ENCODE measurements at places on chromosomes 2 and 18. TPM values are rescaled to one million over a fixed set of nuclear protein-coding genes. Genes with fewer than 3 reads are reported as not detected.

SNORC gene
- 0.25 TPM for total RNA-seq

- no peak for DNase-seq
Observed at GRCh38 chr2:210337159-210337558, 22.2 kb upstream of the MYL1 start.

DNA sequence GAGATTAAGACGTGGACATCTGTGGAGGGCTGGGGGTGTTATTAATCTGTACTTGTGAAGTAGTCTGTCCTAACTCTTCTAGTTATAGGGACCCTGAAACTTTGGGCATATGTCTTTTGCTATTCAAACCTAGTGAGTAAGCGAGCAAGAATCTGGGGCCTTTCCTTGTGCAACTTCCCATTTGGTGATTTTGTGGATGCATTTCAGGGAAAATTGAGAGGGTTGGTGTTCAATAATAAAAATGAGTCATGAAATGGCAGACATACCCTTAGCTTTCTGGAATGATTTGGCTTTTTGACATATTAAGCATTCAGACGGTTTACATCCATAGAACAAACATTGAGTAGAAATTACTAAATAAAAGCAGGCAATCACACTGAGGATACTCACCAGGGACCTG, 17.0 kb downstream of the COL4A4 start:
- no peak for DNase-seq

- no peak for DNase-seq
Observed at GRCh38 chr18:54075689-54076088, 148.8 kb downstream of the MBD2 start.

- DNase-seq: no peak
Observed at GRCh38 chr2:70733646-70734180, 34.3 kb downstream of the ADD2 start.

DNA sequence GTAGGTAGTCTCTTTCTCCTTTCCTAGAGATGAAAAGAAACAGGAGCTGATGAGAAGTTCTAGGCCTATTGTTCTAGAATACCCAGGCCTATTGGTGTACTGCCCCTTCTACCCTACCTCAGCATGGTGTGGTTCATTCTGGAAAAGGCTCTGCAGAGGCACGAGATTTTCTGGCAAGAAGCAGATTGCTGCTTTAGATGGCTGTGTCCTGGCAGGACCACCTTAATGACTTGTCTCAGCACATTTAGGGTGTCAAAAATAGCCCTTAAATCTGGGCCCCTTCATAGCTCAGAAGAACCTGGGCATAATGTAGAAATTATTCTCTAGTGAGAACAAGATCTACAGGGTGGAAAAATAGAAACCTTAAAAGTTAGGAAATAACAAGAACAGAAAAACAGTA, 87.9 kb downstream of the BCL2L11 start:
- no peak for DNase-seq

DNA sequence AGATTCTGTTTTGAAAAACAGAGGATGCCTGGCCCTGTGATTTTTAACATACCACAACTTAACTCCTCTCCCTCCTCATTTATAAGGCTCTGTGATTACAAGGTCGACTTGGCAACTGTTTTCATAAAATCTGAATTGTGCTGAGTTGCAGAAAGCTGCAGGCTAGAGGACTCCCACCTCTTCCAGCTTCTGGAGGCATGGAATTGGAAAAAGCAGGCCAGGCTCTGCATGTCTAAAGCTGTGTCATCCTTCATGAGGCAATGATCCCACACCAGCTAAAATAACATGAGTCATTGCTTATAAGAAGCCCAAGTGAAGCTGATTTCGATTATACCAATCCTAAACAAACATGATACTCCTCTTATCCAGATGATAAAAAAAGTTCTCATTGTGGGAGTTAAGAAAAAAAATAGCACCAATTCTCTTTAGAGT, 11.7 kb downstream of the ARHGAP28 start:
- DNase-seq: no peak

DNA sequence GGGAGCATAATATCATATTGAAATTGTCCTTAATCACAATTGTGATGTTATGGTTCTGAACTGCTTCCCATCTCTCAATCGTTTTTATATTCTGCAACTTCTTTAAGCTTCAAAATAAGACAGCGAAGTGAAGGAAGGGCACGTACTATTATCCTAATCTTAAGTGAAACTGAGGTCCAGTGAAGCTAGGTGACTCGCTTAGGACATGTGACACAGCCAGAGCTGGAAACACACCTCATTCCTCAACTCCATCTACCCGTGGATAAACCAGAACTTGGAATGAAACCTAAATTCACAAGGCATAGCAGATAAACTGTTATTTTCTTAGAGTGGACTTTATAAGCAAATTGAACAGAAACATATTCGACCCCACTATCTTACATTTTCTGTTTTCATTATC, 191.2 kb upstream of the PXDN start:
- no peak for DNase-seq

DNA sequence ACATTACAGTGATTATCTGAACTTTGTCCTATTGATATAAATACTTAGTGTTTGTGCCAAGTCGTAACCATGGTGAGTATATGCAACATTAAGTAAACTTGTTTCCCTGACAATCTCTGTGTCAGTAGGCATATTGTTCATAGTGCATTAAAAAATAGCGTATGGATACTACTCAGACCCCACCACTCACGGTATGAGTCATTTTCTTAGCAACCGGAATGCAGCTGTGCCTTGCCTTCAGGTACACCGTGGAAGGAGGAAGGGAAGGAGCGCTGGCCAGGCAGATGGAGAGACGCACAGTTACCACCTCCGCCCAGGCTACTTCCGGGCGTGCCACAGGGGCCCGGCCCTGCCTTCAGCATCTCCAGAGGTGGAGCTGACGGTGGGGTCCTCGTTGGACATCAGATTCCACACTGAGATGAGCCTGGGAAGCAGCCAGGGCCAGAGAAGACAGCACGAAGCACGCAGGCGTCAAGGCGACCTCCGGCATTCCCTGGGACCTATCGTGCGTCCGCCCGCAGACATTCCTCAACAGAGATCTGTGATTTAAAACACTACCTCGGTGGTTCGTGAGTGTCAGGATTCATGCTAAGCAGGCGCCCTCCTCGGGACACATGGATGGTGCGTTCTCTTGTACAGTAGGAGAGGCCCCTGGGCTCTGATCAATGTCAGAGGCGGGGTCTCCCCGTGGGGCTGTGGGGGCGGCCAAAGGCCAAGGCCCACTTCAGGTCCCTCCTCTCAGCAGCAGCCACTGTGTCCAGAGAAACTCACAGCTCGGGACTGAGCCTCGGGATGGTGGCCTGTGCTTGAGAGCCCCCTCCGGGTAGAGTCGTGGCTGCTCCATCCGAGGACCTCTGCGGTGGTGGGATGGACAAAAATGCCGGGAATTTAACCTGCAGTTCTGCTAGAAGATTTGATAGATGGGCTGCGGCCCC, 82.2 kb upstream of the HDAC4 start:
- no peak for DNase-seq

- DNase-seq: no peak
Observed at GRCh38 chr2:146992057-146992456, 852.8 kb upstream of the ACVR2A start.

DNA sequence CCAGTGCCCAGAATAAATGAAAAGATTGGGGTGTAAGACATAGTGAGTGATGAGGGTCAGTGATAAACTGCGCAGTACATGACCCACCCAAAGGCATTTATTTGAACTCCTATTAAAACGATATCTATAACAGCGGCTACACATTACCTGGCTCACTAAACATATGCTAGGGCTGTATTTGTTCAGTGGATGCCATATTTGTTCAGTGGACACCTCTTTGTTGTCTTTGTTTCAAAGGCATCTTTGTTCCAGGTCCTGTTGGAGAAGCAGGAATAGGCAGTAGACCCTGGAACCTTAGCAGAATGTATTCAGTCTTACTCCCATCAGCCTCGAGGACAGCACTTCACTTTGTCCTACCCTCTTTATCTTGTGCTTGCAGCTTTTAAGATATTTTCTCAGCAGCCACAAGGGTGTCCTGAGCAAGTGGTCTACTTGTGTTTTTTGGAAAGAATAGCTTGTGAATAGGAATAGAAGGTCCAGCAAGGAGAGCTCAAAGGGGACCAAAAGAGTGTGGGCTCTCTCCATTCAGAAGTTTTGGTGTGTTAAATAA, 650.8 kb upstream of the FANCL start:
- no peak for DNase-seq

FAM228A gene
- 3.6 TPM for total RNA-seq

GRCh38 chr18:53541924-53542323, 682.5 kb downstream of the MBD2 start:
- no peak for DNase-seq

- no peak for DNase-seq
Observed at GRCh38 chr2:102139851-102140250, 2.7 kb upstream of the IL1R1 start.

GRCh38 chr2:217669831-217670230, 333.0 kb downstream of the TNS1 start:
- no peak for DNase-seq

DNA sequence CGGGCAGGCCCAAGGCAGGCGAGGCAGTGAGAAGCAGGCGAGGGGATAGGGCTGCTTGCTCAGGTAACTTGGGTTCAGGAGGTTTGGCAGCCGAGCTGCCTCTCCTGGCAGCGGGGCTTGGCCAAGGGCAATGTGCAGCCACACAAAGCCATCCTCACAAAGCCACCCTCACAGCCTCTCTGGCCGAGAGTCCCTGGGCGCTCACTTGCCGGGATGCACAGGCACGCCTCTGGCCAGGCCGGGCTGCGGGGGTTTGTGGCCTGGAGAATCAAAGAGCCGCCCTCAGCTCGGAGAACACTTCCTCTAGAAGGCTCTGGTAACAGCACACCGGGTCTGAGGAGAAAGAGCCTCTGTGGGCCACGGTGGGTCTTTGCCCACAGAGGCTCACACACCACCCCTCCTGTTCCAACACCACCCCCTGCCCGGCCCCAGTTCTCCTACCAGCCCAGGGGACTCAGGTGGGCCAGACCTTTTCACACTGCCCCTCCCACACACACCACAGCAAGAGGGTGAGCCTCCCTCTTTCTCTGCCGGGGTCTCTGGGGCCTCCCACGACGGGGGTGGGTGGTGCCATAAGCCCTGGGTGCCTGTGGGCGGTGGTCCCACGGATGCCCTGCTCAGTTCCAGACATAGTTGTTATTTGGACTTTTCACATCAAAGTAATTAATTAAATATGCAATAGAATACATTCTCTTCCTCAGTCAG, 186.9 kb downstream of the ZFP36L2 start:
- no peak for DNase-seq

DNA sequence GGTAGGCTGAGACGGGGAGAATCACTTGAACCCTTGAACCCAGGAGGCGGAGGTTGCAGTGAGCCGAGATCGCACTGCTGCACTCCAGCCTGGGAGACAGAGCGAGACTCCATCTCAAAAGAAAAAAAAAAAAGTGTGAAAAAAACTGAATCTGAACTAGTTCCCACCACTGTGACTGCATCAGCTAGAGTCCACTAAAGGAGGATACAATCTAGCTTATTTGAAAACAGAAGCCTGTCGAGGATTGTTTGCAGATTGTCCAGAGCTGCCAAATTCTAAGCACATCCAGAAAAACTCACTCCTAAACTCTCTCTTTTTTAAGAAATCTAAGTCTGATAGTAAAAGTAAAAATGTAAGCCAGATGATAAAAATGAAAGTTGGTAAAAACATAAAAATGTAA, 10.6 kb downstream of the GFPT1 start:
- no peak for DNase-seq

DNA sequence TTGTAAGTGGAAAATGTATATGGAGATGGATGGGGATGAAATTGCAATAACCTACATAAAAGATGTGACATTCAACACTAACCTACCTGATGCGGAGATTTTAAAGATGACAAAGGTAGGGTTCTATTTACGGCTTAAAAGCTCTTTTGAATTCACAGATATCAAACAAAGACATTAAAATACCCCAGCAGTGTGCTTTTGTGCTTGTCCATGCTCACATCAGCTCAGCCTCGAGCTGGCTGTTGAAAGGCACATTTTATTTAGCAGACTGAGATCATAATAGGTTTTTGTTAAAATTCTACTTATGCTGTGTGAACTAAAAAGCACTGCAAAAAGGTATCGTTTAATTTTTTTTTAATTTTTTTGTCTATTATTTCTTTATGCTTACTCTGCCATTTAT, 96.0 kb upstream of the CDCA7 start:
- DNase-seq: no peak

DNA sequence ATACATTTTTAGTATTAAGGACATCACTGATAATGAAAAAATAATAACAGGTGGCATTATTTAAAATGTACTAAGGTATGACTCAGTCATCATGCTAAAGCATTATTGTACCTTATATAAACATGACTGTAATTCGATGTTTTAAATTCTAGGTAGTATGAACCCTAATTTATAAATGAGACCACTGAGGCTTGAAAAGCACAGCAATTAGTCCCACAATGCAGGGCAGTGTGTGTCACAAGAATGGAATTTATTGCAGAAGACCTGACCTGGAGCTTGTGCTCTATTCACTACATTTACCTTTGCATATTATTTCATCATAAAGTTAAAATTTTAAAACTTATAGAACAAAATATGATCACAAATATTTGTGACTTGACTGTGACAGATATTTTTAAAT, 358.5 kb upstream of the DSEL start:
- no peak for DNase-seq

- DNase-seq: no peak
Observed at GRCh38 chr2:105038383-105039061, 653 bp downstream of the MRPS9 start.

DNA sequence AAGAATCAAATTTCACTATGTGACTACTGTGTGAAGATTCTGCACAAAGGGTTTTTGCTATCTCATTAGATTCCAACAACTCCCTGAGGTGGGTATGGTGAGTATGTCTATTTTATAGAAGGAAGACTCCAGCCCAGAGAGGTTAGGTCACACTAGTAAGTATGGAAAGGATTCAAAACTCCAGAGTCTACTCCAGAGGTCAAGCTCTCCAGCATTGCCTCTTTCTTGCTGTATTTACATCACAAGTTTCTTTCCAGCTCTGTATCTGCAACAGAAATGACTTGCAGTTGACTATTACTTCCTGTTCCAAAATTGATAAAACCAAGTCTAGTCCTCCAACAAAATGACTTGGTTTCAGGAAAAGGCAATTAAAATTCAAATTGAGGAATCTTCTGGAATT, 2.1 kb downstream of the COL4A4 start:
- no peak for DNase-seq

DNA sequence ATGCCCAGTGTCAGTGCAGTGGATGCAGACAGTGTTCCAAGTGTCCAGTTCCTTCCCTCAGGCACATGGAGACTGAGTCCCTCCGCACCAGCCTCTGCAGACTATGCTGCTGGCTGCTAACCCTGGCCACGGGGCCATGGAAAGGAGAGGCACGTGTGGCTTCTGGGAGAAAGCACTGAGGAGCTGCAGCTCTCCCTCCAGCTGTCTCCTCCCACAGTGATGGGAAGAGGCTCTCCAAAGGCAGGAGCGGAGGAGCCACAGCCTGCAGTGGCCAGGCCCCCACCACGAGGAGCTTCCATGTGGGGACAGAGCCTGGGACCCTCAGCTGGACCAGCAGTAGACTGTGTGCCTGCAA, 141.1 kb downstream of the NDUFA10 start:
- DNase-seq: no peak

GRCh38 chr2:68365087-68365486, at the start of gene PLEK:
Gene PLEK, plus strand, starts transcription at chr2:68365282. Its CDS starts 70 bp downstream, at chr2:68365352.
- DNase-seq: no peak
